ENCODE measurements at places on chromosomes 3 and 15.

- DNase-seq, result no peak
Observed at GRCh38 chr3:143258692-143259091, 139.1 kb downstream of the CHST2 start.

DNA sequence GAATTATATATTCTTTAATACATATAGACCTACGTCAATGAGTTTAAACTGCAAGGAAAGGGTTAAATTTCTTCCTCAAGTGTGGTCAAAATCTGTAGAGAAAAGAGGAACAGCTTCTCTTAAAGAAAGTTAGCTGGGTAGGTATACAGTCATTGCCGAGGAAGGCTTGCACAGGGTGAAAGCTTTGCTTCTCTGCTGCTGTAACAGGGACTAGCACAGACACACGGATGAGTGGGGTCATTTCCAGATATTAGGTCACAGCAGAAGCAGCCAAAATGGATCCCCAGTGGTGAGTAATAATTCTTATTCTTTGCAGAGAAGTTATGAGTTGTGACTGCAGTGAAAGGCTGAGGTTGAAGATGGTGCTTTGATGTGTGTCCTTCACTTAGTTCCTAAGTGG, at the start of gene CD86:
Gene CD86, plus strand, starts transcription at position 148 of the 400 bp plus-strand sequence. Its CDS starts 128 bp downstream, at position 276.
- DNase-seq, result no peak

DNA sequence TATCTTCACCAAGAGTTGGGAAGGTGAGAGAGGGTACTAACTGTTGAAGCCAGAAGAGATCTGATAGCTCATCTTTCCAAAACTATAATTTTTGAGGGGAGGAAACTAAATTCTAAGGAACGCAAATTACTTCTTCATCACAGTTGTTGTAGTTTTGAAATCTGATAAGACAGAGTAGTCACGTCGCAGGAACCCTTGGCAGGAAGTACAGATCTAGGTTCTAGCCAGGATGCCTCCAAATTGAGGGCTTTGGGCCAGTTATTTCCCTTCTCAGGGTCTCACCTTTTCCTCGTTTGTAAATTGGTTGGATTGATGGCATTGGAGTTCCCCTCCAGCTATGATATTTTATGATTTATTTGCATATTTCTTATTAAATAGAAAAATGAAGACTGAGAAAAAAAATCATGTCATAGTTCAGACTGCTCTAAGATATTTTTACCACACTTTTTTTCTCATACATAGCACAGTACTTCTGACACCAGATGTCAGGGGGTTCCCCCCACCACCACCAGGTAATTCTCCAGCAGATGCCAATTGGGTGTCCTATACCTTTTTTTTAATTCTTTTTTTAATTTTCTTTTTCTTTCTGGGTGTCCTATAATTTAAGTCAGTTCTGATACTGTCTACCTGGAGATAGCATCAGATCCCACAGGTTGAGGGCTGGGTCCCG, 32.3 kb upstream of the APH1B start:
- no peak for DNase-seq

DNA sequence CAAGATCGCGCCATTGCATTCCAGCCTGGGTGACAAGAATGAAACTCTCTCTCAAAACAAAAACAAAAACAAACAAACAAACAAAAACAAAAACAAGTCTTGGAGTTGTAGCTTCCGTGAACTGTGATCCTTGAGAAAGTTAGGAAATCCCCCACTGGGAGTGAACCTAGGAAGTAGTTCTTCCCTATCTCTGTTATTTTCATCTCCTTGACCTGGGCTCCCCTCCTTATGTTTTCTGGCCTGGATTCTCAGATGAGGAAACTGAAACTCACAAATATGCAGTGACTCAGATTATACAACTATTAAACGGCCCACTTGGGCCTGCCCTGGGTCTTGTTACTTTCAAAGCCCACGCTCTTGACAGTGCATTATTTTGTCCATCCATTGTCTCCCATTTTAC, 29.7 kb downstream of the SAXO2 start:
- DNase-seq, result no peak

GRCh38 chr3:197353867-197354567, 55.6 kb upstream of the DLG1 start:
- DNase-seq, result no peak

DNA sequence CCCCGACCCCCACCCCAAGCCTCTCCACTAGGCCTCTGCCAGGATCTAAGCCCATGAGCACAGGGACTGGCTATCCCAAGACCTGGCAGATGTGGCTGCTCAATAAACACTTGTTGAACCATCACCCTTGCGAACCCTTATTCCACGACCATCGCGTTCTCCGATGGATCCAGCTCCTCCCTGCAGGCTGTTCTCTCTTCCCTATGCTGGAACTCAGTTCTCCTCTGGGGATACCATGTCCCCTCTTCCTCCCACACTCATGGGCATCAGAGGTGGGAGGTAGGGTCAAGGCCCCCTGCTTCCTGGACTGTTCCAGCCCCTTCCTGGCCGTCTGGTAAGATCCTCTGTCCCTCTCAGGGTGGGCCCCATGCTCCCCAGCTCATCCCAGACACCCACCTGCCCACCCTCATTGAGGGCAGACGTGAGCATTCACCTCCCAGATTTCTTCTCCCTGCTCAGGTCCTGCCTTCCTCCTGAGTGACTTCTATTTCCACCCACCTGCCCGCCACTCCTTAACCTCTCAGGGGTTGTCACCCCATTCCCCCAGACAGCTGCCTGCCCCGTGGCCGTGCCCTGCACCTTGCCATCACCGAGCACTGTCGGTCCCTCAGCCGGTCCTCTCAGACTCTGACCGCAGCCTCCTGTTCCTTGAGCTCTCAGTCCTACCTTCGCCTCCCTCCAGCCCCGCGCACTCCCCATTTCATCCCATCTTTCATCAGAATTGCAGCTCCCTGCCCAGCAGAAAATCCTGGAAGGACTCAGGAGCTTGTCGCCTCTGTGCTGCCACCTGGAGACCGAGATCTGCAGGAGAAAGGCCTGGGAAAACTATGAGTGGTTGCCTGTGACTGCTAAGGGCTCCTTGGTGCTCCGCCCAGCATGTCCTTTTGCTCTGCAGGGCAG, 42.0 kb downstream of the PML start:
- DNase-seq, result peak; percentile 14

GRCh38 chr15:89034305-89034704, 54.0 kb upstream of the ABHD2 start:
- DNase-seq, result no peak

DNA sequence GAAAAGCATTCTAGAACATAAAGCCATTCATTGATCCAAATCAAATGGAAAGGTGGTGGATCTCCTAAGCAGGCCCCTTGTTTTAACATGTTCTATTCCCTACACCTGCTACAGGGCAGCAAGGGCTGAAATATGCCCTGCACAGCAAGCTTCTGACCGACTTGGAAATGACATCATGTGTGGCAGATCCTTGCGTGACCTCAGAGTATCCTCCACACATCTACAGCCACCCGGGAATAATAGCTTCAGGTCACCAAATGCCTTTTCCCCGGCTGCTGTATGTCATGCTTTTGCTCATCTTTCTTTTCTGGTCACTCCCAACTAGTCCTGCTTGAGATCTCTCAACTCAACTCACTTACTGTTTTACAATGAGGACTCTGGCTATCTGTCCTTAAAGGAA, 158.2 kb downstream of the ZNF385D start:
- no peak for DNase-seq

DNA sequence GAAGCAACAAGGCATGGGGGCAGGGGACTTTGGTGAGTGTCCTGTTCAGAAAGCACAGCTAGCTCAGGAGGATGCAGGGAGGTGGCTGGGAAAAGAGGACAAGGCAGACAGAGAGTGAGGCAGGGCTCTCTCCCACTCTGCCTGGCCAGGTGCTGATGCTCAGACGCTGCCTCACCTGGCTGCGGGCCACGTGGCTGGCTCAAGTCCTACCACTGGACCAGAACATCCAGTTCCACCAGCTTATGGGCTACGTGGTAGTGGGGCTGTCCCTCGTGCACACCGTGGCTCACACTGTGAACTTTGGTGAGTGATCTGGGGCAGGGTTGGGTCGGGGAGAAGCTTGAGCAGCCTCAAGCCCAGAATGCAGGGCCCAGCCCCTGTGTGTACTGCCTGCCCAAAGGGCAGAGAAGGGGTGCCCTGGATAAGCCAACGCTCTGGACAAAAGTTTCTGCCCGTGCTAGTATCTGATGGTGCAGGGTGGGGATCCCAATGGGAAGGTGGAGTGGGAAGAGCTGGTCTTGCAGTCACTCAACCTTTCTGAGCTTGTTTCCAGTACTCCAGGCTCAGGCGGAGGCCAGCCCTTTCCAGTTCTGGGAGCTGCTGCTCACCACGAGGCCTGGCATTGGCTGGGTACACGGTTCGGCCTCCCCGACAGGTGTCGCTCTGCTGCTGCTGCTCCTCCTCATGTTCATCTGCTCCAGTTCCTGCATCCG, 20.9 kb downstream of the NOX5 start:
- DNase-seq, result no peak

DNA sequence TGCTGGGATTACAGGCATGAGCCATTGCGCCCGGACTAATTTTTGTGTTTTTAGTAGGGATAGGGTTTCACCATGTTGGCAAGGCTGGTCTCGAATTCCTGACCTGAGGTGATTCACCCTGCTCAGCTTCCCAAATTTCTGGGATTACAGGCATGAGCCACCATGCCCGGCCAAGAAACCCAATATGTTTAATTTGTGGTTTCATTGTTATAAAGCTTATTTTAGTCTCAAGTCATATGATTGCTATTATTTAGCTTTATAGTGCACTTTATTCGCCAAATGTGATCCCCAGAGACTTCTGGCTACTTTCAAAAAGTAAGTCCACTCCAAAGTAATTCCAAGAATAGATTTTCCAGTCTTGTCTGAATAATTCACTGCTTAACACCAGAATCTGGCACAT, 19.3 kb upstream of the SLC4A7 start:
- DNase-seq, result no peak

- no peak for DNase-seq
Observed at GRCh38 chr3:81302045-81302444, 459.4 kb downstream of the GBE1 start.

GRCh38 chr15:81160312-81161159, 26.5 kb downstream of the CFAP161 start:
- no peak for DNase-seq

GRCh38 chr3:46208167-46208704, at the start of gene CCR1:
Gene CCR1, minus strand, starts transcription at chr3:46208313. Its CDS starts 4,000 bp downstream, at chr3:46204313.
- no peak for DNase-seq

DNA sequence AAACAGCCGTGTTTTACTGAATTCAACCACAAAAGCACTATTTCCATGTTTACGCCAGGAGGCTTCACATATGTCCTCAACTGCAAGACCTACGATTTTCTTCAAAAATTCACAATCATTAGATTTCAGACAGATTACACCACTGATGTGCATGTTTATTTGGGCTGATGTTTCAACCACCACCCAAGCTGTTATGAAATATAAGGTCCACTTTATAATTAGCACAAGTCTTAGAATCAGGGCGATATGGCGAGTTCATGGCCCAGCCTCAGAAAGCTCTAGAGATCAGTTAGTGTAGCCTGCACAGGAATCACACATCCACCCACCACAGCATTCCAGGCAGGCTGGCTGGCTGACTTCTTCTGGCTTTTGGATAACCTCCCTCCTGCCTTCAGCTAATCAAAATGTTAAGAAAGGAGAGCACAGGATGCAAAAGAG, 15.4 kb downstream of the SH3BP5 start:
- DNase-seq, result no peak

- no peak for DNase-seq
Observed at GRCh38 chr3:189344996-189345395, 173.2 kb downstream of the TPRG1 start.

GRCh38 chr3:8571256-8571655, 69.6 kb downstream of the LMCD1 start:
- DNase-seq, result no peak

DNA sequence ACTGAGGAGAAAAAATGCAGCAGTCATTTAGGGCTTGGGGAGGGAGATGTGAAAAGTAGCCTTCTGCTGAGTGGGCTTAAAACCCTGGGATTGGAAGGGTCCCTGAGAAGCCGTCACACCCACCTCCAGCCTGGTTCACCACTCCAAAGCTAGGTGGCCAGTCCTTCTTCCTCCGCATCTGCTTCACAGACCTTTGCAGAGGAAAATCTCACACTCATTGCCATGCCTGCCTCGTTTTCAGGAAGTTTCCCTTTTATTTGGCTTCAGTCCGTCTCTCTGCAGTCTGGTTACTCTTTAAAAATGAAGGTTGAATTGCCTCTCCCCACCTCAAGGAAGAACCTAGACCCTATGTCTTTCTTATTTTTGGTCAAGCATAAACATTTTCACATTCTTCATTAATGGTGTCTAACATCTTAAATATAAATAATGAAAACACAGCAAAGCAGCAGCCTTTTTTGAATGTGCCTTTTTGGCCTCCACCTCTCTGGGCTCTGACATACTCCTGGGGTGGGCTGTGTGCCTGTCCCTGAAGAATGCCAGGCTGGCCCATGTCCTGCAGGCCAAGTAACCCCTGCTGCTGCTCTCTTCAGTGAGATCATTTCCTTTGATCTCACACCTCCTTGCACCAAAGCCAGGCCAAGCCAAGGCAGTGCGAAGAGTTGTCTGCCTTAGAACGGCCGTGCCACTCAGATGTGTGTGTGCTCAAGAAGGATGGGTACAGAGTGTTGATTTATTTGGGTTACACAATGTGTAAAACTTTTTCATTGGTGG, 11.0 kb downstream of the MRAS start:
- DNase-seq, result no peak

DNA sequence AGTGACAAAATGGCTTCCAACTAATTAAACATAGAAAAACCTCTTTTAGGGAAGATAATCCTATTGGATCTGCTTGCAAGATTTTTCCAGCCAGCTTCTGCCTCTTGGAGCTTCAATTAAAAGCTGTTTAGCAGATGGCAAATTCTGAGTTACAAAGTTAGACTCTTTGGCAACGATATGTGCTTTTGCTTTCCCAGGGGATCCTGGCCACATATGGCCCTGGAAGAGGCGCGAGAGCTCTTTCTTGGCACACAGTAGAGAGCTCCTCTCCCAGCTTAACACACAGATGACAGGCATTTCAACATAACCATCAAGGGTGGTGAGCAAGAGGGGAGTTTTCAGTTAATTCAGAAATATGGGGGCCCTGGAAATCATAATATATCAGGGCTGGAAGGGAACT, 41.6 kb upstream of the GALNT15 start:
- DNase-seq, result no peak

DNA sequence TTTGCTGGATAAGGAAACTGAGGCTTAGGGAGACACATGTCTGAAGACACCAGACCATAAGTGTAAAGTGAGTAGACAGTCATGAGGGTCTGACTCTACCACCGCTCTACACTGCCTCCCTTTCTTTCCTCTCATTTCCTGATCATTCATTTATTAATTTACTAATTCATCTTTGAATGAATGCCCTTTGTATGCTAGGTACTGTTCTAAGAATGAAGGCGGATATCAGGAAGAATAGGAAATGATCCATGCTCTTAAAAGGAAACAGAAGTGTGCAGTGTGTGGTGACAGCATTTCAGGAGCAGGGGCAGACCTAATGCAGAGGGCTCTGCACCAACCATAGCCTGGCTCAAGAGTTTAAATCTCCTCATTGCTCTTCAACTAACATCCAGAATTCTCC, 31.8 kb upstream of the PSMD6 start:
- DNase-seq, result no peak

- DNase-seq, result no peak
Observed at GRCh38 chr15:39156166-39156565, 424.7 kb upstream of the THBS1 start.

- DNase-seq, result no peak
Observed at GRCh38 chr15:59203657-59204056, 3.0 kb upstream of the LDHAL6B start.
